Nephron progenitor cell (in vitro differentiated cells): ENCODE measurements at places on chromosomes 3 and 15.

DNA sequence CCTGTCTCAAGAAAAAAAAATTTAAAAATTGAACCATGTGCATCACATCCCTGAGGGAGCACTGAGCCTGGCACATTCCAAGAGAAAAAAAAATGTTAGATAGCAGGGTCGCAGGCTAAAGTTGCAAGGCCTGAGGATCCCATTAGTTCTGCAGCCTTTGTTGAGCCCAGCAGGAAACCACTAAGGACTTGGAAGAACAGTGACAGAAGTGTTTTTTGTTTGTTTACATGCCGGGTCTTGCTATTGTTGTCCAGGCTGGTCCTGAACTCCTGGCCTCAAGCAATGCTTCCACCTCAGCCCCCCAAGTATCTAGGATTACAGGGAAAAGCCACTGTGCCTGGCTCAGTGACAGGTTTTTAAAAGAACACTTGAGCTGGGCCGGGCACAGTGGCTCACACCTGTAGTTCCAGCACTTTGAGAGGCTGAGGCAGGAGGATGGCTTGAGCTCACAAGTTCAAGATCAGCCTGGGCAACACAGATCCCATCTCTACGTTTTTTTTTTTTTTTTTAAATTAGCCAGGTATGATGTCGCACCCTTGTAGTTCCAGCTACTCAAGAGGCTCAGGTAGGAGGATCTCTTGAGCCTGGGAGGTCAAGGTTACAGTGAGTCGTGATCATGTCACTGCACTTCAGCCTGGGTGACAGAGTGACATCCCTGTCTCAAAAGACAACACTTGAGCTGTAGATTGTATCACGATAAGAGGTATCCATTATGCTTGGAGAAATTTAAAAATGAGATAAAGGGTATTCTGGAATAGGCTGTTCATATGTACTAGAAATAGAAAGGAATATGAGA, 15.2 kb downstream of the CHAC1 start:
- DNase-seq: no peak

DNA sequence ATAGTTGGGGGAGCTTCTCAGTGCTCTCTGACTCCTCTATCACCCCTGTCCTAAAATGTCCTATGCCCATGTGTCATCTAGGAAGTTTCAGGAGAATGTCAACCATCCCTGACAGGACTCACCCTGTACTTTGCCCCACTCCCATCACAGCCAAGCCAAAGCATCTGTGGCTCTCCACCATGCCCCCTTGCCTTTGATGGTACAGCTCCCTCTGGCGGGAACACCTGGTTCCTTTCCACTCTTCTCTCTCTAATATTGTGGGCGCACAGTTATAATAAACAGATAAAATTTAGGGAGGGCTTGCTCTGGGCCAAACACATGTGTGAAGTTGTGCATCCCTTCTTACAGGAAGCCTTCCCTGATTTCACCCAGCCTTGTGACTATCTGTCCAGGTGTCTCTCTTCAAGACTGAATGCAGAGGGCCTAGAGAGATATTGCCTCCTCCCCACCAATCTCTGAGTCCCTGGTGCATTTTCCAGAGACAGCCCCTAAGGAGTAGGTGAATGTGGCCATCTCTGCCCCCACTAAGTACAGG, 62.8 kb downstream of the ISG20 start:
- peak; percentile 30 for DNase-seq

- DNase-seq: no peak
Measured at GRCh38 chr3:82186017-82186416, 424.6 kb upstream of the GBE1 start.

DNA sequence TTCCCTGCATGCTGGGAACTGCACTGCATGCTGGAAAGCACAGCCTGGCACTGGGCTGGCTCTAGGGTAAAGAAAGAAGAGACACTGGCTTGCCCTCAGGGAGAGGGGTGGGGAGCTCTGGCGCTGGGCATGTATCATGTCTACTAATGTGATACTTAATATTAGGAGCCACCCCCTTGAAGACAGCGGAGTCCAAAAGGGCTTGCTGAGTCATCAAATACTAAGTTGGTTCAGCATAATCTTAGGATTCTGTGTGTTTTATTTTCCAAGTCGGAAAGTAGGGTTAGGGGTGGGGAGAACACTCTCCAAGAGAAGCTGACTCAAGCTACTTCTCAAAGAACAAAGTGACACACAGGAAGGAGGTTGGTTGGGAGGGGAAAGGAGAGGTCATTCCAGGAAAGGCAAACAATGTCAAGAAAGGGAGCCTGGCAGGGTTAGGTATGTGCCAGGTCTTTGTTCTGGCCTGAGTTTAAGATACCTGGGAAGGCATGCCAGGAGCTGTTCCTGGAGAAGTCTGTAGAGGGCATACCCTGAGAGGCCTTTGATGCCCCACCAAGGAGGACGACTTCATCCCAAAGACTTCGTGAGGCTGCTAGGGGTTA, 237.8 kb upstream of the NR2E3 start:
- DNase-seq: no peak

DNA sequence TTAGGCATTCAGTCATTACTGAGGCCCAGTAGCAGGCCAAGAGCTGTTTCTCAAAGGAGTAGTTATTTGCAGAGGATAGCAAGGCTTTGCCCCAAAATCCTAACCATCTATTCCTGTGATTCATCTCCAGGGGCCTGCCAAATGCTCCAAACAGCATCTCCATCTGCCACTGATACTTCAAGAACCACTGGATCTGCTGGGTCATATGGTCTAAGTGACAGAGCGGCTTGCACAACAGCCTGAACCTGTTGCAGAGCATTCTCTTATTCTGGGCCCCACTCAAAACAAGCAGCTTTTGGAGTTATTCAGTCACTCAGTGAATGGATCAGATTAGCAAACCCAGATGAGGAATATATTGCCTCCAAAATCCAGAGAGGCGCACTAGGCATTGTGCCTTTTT, 68.8 kb upstream of the ALDH1A3 start:
- DNase-seq: no peak

- no peak for DNase-seq
Measured at GRCh38 chr3:181630853-181631252, 80.9 kb upstream of the SOX2 start.

DNA sequence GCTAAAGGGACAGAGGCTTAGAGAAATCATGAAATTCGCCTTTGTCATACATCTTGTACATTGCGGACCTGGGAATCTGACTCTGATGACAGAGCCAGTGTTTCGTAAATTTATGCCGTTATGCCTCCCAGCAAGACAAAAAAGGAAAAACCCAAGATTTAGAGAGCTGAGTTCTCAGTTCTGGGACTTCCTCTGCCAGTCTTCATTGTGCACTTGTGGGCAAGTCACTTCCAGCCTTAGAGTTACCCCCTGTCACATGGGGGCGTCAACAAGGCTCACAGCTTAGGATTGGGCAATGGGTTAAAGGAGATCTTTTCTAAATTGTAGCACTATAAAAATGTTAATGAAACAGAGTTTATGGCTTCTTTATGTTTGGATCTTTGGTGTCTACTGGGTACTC, 41.9 kb upstream of the MITF start:
- DNase-seq: no peak

GRCh38 chr3:197135212-197135611, 105.6 kb upstream of the MELTF start:
- no peak for DNase-seq

DNA sequence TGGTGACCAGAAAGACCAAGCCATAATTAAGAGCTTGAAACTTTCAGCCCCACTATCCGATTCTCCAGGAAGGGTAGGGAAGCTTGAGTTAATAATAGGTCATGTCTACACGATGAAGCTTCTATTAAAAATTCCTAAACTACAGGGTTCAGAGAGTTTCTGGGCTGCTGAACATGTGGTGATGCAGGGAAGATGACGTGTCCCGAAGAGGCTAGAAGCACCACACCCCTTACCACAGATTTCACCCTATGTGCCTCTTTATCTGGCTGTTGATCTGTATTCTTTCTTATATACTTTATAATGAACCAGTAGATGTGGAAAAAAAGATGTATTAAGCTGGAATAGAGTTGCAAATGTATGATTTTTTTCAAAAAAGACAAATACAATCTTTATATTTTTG, 473.4 kb downstream of the NLGN1 start:
- no peak for DNase-seq

- no peak for DNase-seq
Measured at GRCh38 chr3:125207507-125207906, 5.0 kb downstream of the SLC12A8 start.

GRCh38 chr15:101551696-101552591, 62.4 kb upstream of the PCSK6 start:
- DNase-seq: no peak

GRCh38 chr15:75920079-75920478, 16.4 kb downstream of the FBXO22 start:
- no peak for DNase-seq

GRCh38 chr3:26630669-26631389, 8.3 kb downstream of the LRRC3B start:
- no peak for DNase-seq

DNA sequence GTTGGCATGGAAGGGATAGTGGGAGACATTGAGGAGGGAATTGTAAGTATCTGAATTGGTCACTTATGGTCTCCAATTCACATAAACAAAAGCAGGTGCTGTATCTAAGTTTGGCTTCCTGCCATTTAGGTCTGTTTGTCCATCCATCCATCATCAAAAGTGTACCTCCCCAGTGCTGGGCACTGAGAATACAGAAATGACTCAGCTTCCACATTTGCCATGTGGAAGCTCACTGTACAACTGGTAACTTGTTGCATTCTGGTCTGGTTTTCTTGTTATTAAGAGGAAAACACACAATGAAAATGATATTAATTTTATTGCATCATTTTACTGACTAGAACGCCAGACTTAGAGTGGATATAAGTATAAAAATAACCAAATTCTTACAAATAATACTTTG, 30.9 kb upstream of the MUC13 start:
- DNase-seq: no peak

DNA sequence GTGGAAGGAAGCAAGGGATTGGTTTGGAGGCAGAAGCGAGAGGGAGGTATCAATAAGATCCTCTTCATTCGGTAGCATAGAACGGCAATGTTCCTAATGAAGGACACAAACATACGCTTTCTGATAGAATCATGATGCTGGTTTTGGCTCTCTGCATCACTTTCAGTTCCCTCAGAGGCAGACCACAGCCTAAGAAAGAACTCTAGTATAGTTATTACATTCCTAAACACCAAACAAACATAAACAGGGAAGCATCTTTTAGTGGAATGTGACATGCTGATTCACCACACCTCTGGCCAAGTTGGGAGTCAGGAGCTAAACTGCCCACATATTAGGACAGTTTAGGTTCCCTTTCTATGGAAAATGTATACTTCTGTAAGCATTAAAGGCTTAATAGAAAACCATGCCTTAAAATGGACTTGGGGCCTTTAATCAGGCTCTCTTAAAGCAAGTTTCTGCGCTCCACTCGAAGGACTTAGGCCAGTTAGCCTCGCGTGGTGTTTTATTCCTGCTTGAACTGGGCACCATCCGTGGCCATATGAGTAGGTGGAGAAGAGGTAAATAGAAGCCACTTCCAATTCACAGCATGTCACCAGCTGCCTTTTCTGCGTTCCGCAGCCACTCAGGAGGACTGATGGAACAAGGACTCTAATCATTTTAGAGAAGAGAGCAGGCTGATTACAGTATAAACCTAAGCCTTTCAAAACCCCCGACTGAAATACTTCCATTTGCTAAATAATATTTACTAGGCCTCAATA, 53.7 kb downstream of the CD47 start:
- no peak for DNase-seq
